ENCODE measurements at places on chromosomes 13 and 19.

DNA sequence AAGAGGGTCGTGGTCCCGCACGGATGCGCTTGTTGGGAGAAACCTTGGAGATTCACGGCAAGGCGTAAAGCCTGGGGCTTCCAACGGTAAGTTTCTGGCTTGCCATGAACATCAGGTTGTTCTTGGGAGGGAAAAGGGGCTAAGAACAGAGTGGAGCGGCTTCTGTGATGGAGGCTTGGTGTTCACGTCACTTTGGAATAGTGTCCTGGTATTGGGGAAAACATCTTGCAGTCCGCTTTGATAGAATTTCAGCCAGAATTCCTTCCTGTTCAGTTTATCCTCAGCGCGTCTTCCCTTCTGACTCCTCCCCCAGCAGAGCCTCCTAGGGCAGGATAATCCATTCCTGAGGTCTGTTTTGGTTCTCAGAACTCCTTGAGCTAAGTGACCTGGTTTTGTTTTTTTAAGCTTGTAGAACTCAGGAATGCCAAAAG, 2.0 kb downstream of the KCTD15 start:
- DNase-seq = peak; percentile 57

DNA sequence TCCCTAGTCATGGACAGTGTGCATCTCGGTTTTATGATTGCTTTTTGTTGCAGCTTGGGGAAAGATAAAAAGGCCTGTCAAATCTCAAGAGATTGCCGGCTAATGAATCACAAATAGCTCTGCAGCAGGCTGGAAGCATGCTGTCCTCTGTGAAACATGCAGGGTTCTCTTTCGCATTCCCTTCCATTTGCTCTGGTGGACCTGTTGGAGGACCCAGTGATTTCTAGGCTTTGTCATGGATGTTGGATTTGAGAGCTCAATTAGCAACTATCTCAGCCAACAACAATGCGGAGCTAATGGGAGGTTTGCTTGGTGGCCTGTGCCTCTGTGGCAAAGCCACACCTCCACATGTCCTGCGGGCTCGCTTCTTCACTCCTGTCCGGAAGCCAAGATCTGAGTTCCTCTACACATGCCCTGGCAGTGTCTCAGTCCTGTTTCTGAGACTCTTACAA, 418.1 kb upstream of the ARGLU1 start:
- DNase-seq = peak; percentile 64

DNA sequence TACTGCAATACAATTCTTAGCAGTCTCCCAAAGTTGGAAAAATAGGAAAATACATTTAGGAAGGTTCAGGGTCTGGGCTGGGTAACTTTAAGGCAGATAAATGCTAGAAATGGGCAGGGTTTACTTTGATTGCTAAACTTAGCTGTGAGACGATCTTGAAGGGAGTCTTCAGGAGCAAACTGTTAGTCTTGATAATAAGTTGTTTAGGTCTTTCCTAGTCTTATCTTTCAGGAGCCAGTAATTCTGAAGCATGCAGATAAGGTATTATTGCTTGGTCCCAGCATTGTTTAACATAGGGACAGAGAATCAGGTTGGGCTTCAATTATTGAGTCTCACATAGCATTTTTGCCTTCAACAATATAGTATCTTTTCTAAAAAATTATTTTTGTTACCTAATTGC, 262.4 kb upstream of the MIR17HG start:
- DNase-seq = no peak

- DNase-seq = no peak
Observed at GRCh38 chr13:44142540-44142867, 231.1 kb upstream of the SERP2 start.

- no peak for DNase-seq
Observed at GRCh38 chr19:28061111-28061510, 1151.8 kb downstream of the UQCRFS1 start.

GRCh38 chr19:52725528-52725961, 9.3 kb downstream of the ZNF611 start:
- no peak for DNase-seq

GRCh38 chr13:53920916-53921315, 892.3 kb downstream of the OLFM4 start:
- DNase-seq = no peak

- DNase-seq = no peak
Observed at GRCh38 chr13:99709134-99709533, 207.9 kb downstream of the TM9SF2 start.

- DNase-seq = no peak
Observed at GRCh38 chr13:59478908-59479307, 684.8 kb downstream of the DIAPH3 start.

DNA sequence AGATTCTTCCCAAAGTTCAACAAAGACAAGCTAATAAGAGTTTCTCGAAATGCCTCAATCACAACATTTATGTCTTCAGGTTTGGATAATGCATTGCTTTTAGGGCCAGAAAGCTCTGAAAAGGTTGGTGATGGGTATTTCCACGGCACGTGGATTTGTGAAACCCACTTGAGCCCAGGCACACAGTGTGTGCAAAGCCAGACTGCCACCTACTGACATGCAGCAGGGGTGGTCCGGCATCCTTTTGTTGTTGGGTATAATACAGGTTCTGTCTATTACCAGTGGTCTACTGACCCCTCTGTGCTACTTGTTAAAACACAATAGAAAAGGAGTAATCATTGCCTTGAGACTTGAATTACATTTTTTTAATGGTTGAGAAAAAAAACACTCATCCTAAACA, 225.6 kb downstream of the RAP2A start:
- DNase-seq = peak; percentile 10

DNA sequence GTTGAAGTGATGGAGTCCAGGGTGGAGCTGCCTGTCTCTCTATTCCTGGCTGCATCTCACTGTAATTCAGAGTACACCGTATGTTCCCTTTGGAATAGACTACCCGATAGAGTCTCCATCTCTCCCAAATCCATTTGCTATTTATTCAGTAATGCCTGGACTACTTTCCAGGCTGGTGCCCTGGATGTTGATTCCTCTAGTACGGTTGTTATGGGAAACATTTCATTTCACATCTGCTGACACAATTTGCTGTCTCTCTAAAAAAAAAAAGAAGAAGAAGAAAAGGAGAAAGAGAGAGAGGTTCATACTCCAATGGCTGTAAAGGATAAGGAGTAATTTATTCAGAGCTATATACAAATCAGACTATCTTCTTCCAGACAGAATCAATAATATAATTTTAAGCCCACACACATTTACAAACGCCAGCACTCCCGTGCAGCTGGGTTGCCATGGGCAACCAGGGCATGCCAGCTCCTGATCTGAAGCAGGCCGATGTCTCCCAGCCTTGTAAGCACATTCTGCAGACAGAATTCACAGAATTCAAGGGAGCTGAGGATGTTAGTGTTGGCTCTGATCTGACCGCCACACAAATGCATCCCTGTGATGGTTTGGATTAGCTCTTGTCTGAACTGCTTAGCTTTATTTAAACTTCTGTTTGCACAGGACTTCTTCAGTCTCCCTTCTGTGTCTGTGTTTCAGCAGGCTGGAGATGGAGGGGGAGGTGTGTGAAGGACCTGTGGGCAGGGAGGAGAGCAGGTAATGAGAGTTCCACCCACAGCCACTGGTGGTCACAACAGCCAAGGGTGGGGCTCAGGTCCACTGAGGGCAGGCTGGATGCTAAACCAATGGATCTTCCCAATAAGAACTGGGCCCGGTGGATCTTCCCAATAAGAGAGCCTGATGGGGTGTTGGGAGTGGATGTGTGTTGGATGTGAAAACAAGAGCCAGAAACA, 66.0 kb downstream of the TEX26 start:
- peak; percentile 75 for DNase-seq

DNA sequence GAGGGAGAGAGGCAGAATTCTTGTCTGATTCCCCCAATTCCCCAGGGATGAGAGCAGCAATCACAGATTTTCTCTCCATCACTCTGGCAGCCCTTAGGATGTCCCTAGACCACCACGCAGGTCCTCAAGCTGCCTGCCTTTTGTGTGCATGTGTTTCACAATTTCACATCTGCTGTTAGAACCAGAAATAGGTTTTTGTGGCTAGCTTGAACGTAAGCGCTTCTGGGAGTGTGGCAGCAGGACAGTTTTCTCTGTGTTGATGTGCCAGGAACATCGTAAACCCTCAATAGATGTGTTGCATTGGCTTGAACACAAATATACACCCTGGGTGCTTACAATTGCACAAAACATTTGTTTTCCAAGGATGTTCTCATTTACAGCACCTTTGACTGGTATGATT, 78.8 kb upstream of the TMTC4 start:
- DNase-seq = peak; percentile 3

All from fibroblast of skin of abdomen (primary cell).